OCI-LY7 (cell line): ENCODE measurements at places on chromosomes 1 and 21. TPM values are rescaled to one million over a fixed set of nuclear protein-coding genes. Genes with fewer than 3 reads are reported as not detected.

- peak; percentile 51 for DNase-seq
Observed at GRCh38 chr1:92485381-92486250, 1.1 kb downstream of the GFI1 start.

- DNase-seq = no peak
Observed at GRCh38 chr1:2644171-2644570, 11.4 kb upstream of the MMEL1 start.

GRCh38 chr1:224358237-224358636, 1.6 kb downstream of the CNIH4 start:
- no peak for DNase-seq

DNA sequence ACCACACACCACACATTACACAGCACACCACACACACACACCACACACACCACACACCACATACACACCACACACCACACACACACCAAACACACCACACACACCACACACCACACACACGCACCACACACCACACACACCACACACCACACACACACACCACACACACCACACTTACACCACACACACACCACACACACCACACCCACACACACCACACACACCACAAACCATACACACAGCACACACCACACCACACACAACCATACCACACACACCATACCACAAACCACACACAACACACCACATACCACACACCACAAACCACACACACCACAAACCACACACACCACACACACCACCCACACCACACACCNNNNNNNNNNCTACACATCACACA, 40.9 kb upstream of the SIK1 start:
- DNase-seq = no peak

- no peak for DNase-seq
Observed at GRCh38 chr1:181112071-181112929, 23.8 kb downstream of the IER5 start.

DNA sequence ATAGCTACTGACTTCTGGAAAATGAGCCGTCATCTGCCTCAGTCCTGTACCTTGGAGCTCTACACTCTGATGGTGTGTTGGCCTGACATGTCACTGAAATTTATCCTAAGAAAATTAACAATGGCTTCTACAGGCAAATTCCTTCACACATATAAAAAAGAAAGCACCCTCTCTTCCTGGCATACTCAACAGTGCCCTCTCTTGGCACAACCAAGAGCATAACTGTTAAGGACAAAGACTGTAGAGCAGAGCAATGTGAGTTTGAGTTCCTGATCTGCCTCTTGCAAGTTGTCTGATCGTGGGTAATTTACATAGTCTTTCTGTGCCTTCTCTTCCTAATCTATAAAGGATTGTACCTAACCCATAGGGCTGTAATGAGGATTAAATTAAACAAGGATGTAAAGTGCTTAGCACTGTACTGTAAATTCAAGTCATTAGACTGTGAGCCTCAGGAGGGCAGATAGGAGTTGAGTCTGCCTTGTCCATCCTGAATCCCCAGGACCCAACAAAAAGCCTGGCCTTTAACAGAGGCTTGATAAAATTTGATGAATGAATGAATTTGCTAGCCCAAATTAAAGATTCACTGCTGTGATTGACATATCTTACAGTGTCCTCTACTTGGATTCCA, 83.5 kb downstream of the SYF2 start:
- DNase-seq = peak; percentile 72

The TMEM125 gene
- 0.23 and 0.44 TPM in 2 replicates for total RNA-seq

- no peak for DNase-seq
Observed at GRCh38 chr1:244735876-244736561, 83.1 kb downstream of the DESI2 start.

The SPRR3 gene
- total RNA-seq = not detected in 2 replicates

The ADCY10 gene
- total RNA-seq = 0.15 TPM in 1 of 2 replicates, not detected in the other

The CFHR2 gene
- total RNA-seq = not detected in 2 replicates

- no peak for DNase-seq
Observed at GRCh38 chr21:32523988-32524719, 61.2 kb downstream of the TCP10L start.

GRCh38 chr21:32726839-32727686, 750 bp downstream of the SYNJ1 start:
- peak; percentile 21 for DNase-seq

DNA sequence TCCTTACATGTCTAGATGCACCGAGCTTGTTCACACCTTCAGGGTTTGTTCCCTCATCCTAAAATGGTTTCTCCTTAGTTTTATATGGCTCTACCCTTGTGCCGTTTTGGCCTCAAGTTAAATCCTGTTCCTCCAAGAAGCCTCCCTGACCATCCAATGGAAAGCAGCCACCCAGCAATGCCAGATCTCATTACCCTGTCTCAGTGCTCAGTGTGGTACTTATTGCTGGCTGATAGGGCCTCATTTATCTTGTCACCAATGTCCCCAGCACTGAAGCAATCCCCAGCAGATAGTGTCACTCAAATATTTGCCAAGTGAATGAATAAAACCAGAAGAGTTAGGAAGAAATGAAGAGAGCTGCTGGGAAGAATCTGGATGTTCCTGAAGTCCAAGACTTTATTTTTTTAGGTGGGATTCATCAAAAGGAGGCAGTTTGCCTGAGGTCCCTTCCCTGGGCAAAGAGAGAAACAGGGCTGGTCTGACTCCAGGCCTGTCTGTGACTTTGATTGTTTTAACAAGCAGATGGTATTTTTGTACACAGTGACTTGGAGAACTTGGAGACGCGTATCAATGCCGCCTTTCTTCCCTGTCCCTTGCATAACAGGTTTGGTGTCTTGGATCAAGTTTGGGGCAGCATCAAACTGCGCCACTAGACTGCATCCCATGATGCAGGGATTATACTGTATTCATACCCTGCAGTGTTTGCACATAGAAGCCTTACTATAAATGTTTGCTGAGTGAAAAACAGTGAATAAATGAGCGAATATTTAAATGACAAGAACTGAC, 221.2 kb downstream of the DISC1 start:
- no peak for DNase-seq

The ADAM30 gene
- total RNA-seq = not detected in 2 replicates

DNA sequence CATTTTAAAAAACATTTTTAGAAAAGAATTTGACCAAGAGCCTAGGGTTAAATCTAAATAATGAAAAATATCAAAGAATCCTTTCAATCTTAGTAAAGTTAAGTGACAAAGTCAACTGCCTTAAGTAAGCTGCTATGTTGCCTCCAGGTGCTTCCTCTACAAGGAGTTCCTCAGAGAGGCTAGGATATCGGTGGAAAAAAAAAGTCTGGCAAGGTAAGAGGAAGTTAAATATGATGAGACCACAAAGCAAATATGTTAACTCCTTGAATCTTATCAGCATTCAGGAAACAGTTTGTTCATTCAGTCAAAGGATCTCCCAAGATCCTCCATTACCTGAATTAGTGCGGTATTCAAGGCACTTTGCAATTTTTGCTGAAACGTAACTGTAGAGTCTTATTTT, 563.5 kb downstream of the PTPRC start:
- DNase-seq = no peak

DNA sequence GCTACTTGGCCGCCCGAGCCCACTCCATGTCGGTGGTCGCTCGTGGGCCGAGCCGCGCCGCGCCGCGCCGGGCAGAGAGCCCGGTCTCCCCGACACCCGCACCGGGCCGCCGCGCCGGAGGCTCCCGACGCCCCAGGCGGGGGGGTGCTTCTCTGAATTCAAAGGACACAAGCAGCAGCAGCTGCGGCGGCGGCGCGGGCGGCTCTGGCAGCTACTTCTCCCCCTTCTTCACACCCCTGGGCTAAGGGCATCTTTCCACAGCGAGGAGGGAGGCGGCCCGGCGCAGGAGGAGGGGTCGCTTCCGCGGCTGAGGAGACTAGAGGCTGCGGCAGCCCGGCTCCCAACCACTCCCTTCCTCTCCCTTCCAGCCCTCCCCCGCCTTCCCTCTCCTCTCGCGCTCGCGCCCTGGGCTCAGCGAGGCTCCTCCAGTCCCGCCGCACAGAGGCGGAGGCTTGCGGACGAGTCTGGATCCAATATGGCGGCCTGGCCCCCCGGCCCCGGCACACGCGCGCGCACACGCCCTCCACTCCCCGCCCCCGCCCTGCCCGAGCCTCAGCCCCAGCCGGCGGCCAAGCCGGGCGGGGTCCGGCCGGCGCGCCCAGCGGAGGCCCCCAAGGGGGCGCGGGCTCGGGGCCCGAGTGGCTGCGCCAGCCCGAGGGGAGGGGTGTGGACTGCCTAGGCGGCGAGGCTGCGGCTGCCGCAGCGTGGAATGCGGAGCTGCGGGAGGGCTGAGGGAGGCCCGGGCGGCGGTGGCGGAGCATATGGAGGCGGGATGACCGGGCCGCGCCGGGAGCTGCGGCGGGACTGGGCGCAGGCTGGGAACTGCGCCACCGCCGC, at the start of gene CDC42BPA:
TSS of gene CDC42BPA (minus strand) at position 477 of the 837 bp plus-strand sequence. CDS start 1,310 bp downstream, outside the sequence.
- no peak for DNase-seq

- DNase-seq = peak; percentile 65
Observed at GRCh38 chr1:111481387-111482221, 7.8 kb downstream of the C1orf162 start.
